ENCODE measurements at places on chromosomes 2 and 18. TPM values are rescaled to one million over a fixed set of nuclear protein-coding genes. Genes with fewer than 3 reads are reported as not detected.

SKOR2 gene
- total RNA-seq: not detected

MC5R gene
- not detected for total RNA-seq

SERPINB10 gene
- not detected for total RNA-seq

KCNG3 gene
- not detected for total RNA-seq

DNA sequence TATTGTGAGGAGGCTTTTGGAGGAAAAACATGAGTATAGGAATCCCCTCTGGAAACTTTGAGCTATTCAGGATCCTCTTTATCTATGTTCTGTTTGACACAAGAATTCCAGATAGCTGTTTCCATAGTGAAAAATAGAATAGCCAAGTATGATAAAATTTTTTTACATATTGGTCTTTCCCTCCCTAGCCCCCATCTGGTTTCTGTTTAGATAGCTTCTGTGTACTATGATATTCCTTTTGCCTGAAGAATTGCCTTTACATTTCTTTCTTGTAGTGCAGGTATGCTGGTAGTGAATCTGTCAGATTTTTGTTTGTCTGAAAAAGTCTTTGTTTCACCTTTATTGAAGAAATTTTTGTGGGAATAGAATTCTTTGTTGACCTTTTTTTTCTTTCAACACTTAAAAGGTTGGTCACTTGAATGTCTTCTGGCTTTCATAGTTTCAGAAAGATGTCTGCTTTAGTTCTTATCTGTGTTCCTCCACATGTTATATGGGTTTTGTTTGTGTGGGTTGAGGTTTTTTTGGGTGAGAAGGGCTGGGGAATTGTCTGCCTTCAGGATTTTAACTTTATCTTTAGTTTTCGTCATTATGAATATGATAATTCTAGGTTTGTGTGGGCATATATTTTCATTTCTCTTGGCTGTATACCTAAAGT lies 29.9 kb upstream of the FBLN7 start:
- no peak for DNase-seq

GRCh38 chr2:45274250-45274926 lies 265.1 kb upstream of the SIX2 start:
- no peak for DNase-seq

GRCh38 chr2:27086090-27086723 lies 365 bp upstream of the KHK start:
- DNase-seq: peak; percentile 98

- peak; percentile 31 for DNase-seq
These were observed 627 bp upstream of the CRACDL start for GRCh38 chr2:98936353-98937351.

GRCh38 chr2:181516992-181517391 lies 59.8 kb downstream of the ITGA4 start:
- DNase-seq: no peak

GRCh38 chr2:16413285-16413684 lies 252.3 kb downstream of the CYRIA start:
- no peak for DNase-seq

GRCh38 chr2:175914846-175915245 lies 87.2 kb downstream of the LNPK start:
- DNase-seq: no peak

- DNase-seq: no peak
These were observed 176.3 kb downstream of the ALPK2 start for GRCh38 chr18:58452454-58453166.

DNA sequence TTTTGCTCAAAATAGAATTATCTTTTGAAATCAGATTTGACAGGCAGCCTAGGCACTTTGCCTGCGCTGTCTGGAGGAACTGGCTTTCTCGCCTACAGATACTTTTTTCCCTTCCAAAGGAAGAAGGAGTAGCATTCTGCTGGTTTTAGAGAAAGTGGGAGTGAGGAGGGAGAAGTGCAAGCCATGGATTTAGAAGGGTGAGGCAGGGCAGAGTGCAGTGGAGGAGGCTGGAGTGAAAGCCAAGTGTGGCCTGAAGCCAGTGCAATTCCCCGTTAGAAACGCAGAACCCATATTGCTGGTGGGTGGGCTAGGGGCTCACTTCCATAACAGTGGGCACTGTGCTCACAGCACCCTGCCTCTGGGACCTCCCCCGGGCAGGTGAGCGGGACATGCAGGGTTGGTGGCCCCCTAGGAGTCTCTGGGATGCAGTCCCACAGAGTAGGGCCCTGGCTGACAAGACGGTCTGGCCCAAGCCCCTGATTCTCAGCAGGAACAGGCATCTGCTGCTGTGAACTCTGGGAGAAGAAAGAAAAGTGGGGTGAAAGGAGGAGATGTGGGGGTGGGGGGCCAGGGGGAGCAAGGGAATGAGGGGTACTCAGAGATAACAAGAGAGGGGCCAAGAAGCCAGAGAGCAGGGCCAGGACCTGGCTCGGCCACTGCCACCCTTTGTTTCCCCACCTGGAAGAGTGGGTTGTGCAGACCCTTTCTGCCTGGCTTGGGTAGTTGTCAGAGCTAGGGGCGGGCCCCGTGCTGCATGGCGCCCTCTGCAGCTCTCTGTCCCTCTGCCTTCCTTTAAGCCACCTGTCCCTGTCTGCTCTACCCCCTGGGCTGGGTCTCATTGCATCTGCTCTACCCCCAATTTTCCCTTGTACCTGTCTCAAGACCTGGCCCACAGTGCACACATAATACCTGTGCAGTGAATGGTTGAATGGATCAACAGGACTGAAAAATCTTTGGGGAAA lies 273.5 kb upstream of the HS6ST1 start:
- DNase-seq: no peak

DNA sequence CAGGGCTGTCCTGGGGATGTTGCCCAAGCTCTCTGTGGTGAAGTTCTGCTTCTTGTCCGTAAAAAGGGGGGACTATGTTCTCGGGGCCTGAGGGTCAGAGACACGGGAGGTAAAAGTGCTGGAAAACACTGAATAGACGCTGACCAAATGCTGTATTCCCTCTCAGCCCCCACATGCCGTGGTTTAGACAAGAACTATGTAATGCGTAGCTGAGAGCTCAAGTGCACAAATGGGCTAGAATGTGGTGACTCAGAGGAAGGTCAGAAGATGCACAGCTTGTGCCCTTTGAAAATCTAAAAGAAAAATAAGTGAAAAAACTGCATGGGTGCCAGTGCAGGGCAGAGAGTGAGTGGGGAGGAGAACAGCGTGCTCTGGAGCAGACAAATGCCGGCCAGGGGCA lies 80.3 kb upstream of the MAP4K4 start:
- DNase-seq: no peak

DNA sequence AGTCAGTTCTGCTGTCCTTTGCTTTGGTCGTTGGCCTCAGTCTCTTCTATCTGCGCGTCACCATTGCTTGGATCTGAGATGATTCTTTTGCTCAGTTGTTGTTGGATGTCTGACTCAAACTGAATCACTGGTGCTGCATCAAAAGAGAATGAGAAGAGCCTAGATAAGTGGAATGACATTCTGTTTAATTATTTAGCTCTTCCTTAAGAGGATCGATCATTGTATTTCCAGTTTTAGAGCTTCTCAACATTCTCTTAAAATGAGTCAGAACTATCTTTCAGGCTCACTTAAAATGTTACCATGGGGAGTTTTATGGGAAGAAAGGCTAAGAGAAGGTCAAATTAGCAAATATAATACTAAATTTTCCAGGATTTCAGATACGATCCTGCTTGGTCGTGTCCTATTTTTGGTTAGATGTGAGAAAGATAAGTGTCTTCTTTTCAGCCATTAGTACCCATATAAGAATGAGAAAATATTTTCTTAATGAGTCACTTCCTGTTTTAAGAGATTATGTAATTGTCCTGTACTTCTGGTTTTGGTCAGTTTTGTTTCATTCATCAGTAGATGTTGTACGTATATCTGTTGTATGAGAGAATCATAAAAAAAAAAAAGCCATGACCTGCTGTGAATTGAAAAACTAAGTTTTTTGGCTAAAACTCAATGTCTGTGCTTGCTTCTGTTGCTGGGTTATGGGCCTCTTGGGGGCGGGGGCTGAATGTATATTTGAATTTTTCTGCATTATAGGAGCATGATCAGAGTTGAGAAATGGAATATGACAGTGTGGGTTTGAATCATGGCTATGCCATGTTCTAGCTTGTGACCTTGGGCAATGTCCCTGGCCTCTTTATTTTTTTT lies 31.6 kb upstream of the CASP10 start:
- DNase-seq: no peak

All from activated CD4-positive, alpha-beta memory T cell treated with anti-CD3 and anti-CD28 coated beads, Interleukin-2, amount 10 ng/mL, durations not matched to agents 7 days and 5 days (primary cell).